Breast epithelium (tissue), 4 donors: ENCODE measurements at places on chromosomes 2 and 18. TPM values are rescaled to one million over a fixed set of nuclear protein-coding genes. Genes with fewer than 3 reads are reported as not detected.

The ABCB11 gene
- 18.4 TPM for total RNA-seq

DNA sequence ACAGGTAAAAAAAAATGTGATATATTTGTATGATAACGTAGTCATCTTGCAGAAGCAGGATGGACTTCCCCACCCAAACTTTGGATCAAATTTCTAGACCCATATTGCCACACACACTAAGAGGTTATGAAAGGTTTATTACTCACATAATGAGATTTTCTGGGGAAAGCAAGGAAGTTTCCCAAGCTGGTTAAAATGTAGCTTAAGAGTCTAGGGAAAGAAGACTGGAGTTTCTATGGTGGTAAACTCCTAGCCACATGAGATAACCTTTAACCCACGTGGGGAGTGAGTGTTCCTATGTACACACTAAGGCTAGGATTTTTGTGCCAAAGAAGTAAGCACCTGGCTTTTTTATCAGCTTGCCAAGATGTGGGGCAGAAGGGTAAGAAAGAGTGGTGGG lies 335.7 kb upstream of the UBE2E3 start:
- no peak overlapping the region for H3K27ac ChIP-seq
- no peaks in the 10 kb centered on the region for H3K4me1 ChIP-seq
- H3K36me3 ChIP-seq: no peaks in the 10 kb centered on the region
- no peak overlapping the region for H3K4me3 ChIP-seq
- DNase-seq: no peak

- no peak for DNase-seq
- no peaks in the 10 kb centered on the region for H3K36me3 ChIP-seq
- no peaks in the 10 kb centered on the region for H3K4me1 ChIP-seq
- H3K27ac ChIP-seq: peak overlapping the region; percentile 40
- no peak overlapping the region for H3K4me3 ChIP-seq
These were observed 5.4 kb downstream of the LBH start for GRCh38 chr2:30236591-30237238.

GRCh38 chr2:211103989-211104388 lies 547.6 kb downstream of the CPS1 start:
- H3K27me3 ChIP-seq: no peaks in the 10 kb centered on the region
- no peaks in the 10 kb centered on the region for H3K36me3 ChIP-seq
- no peaks in the 10 kb centered on the region for H3K4me1 ChIP-seq

GRCh38 chr2:27152796-27153464 lies 4.1 kb downstream of the TCF23 start:
- no peak overlapping the region for H3K27ac ChIP-seq
- no peaks in the 10 kb centered on the region for H3K27me3 ChIP-seq
- no peak for DNase-seq
- no peaks in the 10 kb centered on the region for H3K36me3 ChIP-seq
- H3K4me3 ChIP-seq: no peak overlapping the region

GRCh38 chr18:2884706-2885285 lies 38.0 kb downstream of the EMILIN2 start:
- H3K36me3 ChIP-seq: no peaks in the 10 kb centered on the region
- no peak overlapping the region for H3K27ac ChIP-seq

The CNTNAP5 gene
- 0.66 TPM for total RNA-seq

The CDCA7 gene
- total RNA-seq: 0.16 TPM

DNA sequence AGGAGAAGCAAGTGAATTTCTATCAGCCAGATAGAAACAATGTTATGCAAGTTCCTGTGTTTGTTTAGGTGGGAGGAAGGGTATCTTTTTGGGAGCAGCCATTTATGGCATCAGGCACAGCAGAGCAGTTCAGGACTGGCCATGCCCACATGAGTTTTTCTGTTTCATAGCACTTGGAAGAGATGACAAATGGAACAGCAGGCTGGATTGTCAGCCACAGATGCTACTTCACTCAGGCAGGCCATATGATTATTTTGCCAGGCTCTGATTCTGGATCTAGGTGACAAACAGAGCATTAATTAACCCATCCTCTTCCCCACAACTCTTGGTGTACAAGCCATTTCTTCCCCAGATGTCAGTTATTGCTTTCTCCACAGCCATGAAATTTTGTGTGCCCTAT lies 63.8 kb downstream of the GALNT13 start:
- no peak for DNase-seq
- no peak overlapping the region for H3K27ac ChIP-seq
- H3K27me3 ChIP-seq: no peaks in the 10 kb centered on the region
- H3K4me1 ChIP-seq: no peaks in the 10 kb centered on the region

GRCh38 chr2:67663776-67664175 lies 266.6 kb downstream of the ETAA1 start:
- no peaks in the 10 kb centered on the region for H3K4me1 ChIP-seq
- H3K27ac ChIP-seq: no peak overlapping the region
- DNase-seq: no peak
- H3K36me3 ChIP-seq: no peaks in the 10 kb centered on the region

- no peak within 1 kb of the TSS for H3K27ac ChIP-seq
- no peaks in the 10 kb centered on the region for H3K4me1 ChIP-seq
- H3K36me3 ChIP-seq: no peaks in the 10 kb centered on the region
- H3K4me3 ChIP-seq: no peak within 1 kb of the TSS
These were observed at the start of gene FAM237A for GRCh38 chr2:206642075-206643025. FAM237A (plus strand) TSS chr2:206642487; CDS start chr2:206644237, 1,750 bp downstream.

DNA sequence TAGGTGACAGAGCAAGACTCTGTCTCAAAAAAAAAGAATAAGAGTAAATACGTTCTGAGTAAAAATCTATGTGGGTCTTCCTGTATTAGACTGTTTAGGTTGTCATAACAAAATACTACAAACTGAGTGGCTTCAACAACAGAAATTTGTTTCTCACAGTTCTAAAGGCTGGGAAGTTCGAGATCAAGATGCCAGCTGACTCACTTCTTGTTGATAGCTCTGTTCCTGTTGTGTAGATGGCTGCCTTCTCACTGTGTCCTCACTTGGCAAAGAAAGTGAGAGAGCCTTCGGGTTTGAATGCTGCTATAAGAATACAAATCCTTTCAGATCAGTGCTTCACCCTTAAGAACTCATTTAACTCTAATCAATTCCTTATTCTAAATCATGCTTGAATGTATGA lies 430.0 kb upstream of the VWC2L start:
- H3K27me3 ChIP-seq: no peaks in the 10 kb centered on the region
- H3K36me3 ChIP-seq: no peaks in the 10 kb centered on the region
- H3K27ac ChIP-seq: no peak overlapping the region

- no peaks in the 10 kb centered on the region for H3K36me3 ChIP-seq
- no peak overlapping the region for H3K27ac ChIP-seq
- no peak overlapping the region for H3K4me3 ChIP-seq
- no peaks in the 10 kb centered on the region for H3K4me1 ChIP-seq
- no peaks in the 10 kb centered on the region for H3K27me3 ChIP-seq
- DNase-seq: no peak
These were observed 6.6 kb downstream of the KIF1A start for GRCh38 chr2:240813231-240813921.

DNA sequence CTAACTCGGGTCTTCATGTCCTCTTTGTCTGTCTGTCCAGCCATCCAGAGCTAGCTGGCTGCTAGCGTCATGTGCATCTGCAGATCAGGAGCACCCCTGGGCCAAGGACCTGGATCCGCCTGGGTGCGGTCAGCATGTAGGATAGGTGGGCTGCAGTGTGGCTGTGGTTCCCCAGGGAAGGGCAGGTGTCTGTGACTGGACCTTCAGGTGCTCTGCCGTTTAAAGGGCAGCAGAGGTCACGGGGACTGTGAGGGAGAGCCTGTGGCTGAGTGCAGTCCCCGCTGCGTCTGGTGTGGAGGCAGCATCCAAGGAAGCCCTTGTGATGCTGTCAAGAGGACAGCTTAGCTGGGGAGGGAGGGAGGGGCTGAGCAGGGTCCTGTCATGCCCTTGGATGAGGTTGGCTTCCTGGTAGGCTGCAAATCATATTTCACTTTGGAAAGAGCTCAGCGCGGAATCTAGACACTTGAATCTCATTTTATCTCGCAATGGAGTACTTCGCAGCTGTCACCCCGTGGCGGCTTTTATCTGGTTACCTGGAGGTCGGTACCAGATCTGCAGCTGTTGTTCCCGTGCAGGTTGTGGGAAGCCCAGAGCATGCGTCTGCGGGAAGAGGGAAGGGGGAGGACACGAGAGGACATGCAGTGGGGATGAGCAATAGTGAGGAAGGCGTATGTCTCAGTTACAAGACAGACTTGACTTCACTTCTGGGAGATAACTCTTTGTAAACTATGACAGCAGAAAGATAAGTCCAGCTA lies 5.9 kb upstream of the RALB start:
- no peak overlapping the region for H3K27ac ChIP-seq
- H3K4me1 ChIP-seq: no peaks in the 10 kb centered on the region
- H3K27me3 ChIP-seq: no peaks in the 10 kb centered on the region
- no peak overlapping the region for H3K4me3 ChIP-seq

The GBX2 gene
- total RNA-seq: not detected

The GAL3ST2 gene
- total RNA-seq: 2.6 TPM

DNA sequence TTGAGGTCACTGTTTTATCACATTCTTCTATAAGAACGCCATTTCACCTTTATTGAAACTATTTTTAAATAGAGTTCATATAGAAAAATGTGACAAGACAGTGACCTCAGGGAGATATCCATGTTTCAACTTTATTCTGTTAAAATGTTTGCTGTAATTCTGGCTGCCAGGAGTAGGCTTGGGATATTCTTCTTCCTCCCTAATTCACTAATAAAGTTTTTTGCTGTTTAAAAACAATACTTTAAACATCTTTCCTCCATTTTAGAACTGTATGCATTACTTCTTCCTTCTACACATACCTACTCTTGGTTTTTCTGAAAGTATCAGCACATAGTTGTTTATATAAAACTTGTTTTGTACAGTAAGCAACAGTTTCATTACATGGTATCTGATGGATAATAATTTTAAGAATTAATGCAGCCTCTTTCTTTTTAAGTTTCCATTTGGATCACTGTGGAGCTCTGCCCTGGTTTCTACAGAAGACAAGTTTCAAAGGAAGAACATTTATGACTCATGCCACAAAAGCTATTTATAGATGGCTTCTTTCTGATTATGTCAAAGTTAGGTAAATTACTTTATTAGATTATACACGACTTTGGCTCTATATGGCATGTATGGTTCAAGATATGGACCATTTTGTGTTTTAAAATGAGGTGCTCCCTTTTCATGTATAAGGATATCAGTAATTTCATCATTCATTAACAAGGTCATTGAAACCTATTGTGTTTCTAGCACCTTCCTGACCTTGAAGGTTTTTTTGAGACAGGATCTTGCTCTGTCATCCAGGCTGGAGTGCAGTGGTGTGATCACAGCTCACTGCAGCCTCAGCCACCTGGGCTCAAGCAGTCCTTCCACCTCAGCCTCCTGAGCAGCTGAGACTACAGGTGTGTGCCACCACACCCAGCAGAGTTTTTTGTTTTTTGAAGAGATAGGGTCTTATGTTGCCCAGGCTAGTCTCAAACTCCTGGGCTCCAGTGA lies 7.2 kb downstream of the CPSF3 start:
- DNase-seq: no peak
- no peaks in the 10 kb centered on the region for H3K27me3 ChIP-seq
- H3K4me3 ChIP-seq: no peak overlapping the region
- H3K36me3 ChIP-seq: no peaks in the 10 kb centered on the region
- H3K27ac ChIP-seq: no peak overlapping the region
- no peaks in the 10 kb centered on the region for H3K4me1 ChIP-seq
